ENCODE measurements at places on chromosomes 2 and 18.

DNA sequence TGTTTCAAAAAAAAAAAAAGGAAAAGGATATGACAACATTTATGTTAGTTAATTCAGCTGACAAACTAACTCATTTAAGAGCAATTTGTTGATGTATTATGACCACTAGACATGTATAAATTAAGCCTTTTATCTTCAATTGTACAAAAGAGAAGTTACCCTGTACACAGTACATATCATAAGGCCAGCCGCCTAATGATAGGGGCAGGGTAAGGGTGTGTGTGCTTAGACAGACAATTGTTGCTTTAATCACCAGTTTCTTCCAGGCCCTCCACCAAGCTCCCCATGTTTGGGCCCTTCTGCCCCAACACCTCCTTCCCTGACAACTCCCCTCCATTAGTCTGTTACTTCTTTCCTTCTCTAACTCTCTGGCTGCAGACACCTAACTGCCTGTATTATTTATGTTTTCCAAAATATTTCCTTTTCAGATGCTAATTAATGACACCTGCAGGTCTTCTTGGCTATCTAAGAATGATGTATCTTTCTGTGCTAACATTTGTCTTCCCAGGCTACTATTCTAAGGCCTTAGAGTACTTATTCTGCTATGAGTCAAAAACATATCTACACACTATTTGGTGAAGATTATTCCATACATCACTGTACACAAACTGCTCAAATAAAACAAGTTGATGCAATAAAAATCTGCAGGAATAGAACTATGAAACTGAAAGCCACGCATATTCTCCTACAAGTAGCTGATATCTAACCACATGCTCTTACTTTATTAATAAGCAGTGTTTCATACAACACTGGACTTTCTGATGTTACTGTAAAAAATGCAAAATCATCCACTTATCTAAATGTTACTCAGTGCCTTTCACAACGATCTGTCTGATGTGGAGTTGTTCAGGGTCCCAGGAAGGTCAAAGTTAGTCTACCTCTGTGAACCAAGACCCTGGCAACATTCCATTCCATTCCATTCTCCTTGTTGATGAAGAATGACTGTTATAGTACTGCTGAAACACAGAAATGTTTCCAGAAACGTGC lies 26.4 kb downstream of the TMEM131 start:
- DNase-seq = no peak

DNA sequence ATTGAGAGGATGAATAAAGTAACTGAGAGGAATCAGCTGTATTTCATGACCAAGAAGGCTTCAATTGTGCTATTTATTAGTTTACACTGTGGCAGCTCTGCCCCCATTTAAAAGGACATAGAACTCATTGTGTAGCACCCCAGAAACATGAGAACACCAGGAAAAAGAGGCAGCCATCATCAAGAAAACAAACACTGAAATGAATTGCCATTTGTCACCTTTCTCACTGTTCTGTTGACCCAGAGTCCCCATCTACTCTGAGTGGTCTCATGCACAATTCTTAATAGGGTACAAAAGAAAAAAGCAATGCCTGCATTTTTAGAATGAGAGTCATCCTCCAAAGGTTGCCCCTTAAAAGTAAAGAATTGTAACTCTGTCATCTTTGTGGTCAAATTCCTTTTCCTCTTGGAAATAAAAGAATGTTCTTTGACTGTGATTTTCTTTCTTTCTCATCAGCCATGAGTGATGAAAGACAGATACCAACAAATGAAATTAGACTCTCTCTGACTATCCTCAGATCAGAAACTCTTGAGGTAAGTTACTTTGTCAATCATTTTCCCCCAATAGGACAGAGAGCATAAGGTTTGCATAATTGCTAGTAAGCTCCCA lies 1941.9 kb upstream of the PIK3C3 start:
- DNase-seq = no peak

DNA sequence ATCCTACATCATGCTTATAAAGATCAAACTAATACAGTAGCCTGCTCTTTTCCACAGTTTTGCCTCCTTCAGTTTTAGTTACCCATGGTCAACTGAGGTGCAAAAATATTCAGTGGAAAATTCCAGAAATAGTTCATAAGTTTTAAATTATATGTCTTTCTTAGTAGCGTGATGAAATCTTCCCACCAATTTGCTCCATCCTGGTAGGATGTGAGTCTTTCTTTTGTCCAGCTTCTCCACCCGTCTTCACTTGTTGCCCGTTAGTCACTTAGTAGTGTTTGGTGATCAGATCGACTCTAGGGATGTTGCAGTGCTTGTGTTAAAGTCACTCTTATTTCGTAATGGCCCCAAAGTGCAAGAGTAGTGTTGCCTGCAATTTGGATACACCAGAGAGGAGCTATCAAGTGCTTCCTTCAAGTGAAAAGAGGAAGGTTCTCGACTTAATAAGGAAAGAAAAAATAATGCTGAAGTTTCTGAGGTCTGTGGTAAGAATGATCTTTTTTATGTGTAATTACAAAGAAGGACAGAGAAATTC lies 57.0 kb downstream of the CEP192 start:
- no peak for DNase-seq

DNA sequence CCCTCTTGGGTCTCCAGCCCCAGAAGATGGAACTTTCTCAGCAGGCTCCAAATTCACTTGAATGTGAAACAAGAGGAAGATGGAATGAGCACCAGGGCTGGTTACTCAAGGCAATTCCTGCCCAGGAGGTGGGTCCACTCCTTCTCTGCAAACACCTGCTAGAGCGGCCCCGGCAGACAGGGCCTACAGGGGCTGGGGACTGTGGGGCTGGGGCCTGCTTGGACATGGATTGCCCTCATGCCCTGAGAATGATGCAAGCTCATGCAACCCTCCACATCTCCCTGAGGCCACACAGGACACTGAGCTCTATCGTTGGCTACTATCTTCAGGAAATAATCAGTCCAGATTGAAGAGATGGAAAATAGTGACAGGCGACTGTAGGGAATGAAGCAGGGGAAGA lies 39.1 kb downstream of the TFCP2L1 start:
- no peak for DNase-seq

- DNase-seq = no peak
Observed at GRCh38 chr2:1701020-1701419, 43.3 kb downstream of the PXDN start.

DNA sequence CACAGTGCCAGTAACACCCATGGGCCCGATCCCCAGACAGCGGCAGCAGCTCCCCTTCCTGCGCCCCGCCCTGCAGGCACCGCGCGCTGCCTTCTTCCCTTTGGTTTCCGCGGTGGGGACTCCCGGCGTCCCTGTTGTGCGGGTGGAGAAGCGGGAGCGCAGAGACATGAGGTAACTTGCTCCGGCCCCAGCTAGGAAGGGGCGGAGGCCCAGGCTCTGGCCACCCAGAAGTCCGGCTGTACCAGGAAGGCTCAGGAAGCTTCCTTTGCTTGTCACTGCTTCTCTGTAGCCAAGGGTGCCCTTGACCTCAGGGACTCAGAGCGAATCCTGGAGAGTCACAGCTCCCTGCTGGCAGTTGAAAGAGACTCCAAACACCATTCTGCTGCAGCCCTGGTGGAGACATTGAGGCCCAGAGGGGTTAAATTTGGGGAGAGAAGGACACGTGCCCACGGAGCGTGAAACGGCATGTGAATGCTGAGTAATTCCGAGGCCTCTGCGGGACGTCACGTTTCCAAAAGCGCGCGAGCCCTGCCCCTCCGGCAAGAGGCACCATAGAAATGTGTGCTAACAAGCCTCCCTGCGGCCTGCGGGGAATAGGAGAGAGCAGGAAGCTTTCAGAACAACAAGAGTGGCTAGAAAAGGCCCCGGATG lies 6.7 kb upstream of the ADCY3 start:
- no peak for DNase-seq

Data from AG09319 (cell line).